ENCODE measurements at places on chromosomes 1 and 21.

- DNase-seq: no peak
Measured at GRCh38 chr1:239893127-239893731, 198.5 kb upstream of the FMN2 start.

DNA sequence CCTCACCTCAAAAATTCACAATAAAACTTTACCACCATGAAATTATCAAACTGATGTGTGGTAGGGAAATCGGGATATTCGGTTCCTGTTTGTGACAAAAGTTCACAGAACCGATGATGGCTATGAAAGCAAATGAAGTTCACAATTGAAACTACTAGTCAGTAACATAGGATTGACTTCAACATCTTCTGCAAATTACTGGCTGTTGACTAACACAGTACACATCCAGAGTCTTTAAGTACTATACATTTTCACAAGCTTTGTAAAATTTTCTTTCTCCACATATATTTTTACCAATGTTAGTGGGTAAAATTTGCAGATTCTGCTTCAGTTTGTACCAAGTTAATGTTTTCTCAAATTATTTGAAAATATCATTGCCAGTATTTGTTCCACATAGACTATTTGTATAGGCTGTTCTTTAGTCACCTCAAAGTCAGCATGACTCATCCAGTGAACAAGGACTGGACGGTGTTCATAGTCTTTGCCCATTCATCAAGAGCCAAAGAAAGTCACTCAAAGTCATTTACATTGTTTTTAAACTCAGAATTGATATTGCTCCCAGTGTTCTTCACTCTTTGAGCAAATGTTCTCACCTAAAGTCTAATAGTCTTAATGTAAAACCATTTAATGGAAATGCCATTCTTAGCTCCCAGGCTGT, 213.4 kb downstream of the USP25 start:
- no peak for DNase-seq

DNA sequence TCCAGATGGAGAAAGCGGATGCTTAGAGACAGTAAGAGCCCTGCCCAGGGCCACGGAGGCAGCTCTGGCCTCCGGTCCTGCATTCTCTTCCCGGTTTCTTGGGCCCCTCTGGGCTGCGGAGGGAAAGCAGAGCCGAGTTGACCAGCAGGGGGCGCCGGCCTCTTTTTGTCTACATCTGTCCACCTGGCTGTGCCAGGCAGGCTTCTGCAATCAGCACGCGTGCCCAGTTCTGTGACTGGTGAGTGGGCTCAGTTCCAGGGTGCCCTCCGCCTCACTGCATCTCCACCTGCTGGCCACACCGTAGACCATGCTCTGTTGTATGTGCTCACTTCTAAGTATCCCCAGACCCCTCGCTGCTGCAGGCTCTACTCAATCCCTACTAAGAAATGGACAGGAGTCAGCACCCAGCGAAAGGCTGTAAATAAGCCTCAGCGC, 6.7 kb upstream of the HUNK start:
- DNase-seq: peak; percentile 87

DNA sequence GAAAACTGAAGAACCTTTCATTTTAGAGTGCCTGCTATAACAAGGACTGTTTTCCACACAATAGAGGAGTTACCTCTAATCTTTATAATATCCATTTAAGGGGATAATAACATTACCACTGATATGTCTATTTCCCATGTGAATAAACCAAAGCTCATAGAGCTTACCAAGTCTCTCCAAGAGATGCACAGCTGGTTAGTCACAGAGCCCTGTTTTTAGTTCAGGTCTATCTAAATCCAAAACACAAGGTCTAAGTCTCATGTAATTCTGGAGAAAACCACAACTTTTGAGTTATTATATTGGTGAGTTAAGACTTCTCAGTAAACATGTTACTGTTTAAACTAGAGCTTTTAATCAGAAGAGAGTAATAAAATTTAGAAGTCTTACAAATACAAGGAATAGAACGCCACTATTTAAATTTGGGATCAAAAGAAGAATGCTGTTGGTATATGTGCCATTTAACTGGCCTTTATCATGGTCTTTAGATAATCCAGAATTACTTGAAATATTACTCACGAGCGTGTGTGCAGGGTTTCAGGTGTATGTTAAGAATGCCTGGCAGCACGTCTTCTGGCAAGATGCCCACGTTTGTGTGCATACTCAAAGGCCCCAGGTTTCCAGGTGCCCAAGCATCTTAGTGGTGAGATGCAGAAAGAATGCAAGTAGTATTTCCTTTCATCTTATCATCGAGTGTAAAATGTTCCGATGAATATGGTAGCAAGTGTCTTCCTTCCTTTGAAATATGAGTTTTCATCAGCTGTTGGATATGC, 190.6 kb downstream of the FMN2 start:
- DNase-seq: no peak

GRCh38 chr21:42929969-42930368, 4.5 kb upstream of the ERVH48-1 start:
- DNase-seq: peak; percentile 93

DNA sequence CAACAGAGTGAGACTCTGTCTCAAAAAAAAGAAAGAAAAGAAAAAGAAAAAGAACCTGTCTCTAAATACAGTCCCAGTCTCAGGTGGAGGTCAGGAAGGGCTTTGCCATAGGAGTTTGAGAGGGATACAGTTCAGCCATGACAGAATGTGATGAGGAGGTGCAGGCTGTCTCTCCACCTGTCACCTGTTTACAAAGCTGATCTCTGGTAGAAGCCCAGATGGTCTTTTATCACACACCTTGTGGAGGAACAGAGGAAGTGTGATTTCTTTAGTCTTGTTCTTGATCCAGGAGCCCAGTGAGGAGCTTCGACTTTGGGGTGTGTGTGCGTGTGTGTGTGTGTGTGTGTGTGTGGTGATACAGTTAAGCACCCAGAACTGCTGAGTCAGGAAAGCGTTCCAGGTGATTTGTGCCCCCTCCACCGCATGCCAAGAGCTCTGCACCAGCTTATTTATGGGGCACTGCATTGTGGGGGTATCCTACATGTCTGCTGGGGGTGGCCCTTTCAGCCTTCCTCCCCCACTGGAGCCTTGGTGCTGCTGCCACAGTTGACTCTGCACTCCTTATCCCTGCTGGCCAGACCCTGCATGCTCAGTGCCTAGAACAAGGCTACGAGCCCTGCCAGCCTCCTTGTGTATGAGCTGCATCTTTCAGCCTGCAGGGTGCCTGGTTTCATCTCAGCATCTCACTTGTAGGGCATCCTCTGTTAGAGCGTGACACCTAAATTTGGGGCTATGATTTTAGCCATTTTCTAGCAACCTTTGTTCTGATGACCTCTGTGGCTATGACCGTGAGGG, 19.3 kb downstream of the DOP1B start:
- no peak for DNase-seq

- DNase-seq: peak; percentile 68
Measured at GRCh38 chr1:58251430-58252073, 295.0 kb downstream of the OMA1 start.

DNA sequence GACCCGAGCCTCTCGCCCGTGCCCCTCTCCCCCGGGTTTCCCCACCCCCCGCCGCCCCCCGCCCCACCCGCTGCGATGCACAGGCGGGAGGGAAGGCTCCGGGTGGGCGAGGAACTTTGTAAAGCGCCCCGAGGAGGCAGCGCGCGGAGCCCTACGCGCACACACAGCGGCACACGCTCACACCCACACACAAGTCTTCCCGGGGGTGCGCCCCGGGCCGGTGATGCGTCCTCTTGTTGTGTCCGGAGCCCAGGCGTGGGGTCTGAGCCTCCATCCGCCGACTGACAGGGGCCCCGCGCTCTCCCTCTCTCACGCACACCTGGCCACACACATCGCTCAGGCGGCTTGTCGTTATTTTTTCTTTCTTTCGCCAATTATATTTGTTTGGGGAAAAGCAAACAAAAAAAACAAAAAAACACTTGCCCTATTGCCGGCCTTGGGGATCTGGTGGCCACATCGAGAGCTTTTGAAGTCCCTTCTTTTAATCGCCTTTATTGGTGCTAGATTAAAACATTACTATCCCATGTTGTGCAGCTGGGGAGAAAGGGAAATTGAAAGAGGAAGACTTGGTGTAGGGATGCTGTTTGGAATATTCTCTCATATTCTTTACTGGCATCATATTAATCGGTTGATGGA, 770 bp downstream of the NTNG1 start:
- DNase-seq: peak; percentile 50

GRCh38 chr1:102578804-102579203, 529.5 kb downstream of the COL11A1 start:
- DNase-seq: no peak

GRCh38 chr1:36328713-36329112, 5.3 kb upstream of the EVA1B start:
- no peak for DNase-seq

- DNase-seq: no peak
Measured at GRCh38 chr1:212689758-212690529, 9.7 kb downstream of the BATF3 start.

DNA sequence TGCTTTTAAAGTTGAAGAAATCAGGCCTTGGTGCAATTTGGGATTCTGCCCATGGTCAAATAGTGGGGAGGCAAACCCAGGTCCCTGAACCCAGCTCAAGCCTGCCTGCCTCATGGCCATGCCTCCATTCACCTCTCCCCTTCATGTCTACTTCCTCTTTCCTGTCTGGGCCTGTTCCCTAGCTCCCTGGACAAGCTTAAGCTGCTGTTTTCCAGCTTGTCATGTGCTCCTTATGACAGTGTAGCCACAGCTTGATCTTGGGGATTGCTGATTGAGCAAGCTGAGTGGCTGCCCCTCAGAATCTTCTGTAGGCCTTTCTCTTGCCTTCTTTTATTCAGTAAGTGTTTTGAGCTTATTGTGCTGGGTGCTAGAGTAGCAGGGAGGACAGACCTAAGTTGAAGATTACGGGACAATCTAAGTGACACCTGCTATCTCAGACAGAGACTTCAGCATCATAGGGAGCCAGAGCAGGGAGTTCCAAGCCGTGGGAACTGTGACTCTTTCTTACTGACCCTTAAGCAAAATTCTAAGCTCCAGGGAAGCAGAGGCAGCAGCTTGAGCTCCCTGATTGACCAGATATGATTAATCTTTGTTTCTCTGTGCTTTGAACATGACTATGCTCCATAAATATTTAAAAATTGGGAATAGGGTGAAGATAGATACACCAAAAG, 520 bp upstream of the MR1 start:
- no peak for DNase-seq

GRCh38 chr1:101364370-101365120, 127.7 kb downstream of the S1PR1 start:
- DNase-seq: no peak

DNA sequence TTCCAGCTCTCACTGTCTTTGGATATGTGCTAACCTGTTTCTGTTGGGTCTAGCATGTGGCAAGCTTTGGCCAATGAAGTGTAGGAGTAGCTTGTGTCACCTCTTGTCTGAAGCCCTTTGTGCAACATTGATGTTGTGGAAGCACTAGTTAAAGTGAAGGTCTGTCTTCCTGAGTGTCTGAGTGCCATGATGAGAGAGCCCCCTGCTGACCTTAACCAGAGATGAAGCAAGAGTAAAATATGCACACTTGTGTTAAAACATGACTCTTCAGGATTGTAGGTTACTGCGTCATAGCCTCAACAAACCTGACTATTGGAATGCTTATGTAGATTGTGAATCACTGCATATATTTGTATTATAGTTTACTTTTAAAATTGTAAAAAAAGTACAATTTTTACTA, 103.7 kb downstream of the NCAM2 start:
- peak; percentile 79 for DNase-seq

DNA sequence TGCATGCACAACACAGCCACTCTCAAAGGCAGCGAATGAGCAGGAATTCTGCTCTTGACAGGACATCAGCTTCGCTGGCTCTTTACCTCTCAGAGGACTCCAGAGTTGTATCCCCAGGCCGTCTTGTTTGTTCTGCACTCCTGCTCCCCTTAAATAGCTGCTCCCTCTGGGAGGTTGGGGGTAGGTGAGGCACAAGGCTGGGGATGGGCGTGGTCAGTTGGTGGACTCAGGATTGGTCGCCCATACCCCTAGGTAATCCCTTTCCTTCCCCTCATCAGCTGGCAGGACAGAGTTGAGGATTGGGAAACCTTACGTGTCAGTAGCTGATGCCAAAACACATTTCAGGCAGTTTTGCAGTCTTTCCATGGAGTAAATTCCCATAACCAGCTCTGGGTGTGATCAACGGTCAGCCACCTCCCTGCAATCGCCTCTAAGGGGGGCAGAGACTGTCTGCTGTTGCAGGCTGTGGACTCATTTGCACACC, at the start of gene PLA2G2A:
Gene PLA2G2A, minus strand, starts transcription at position 125 of the 484 bp plus-strand sequence. CDS start 845 bp downstream, outside the sequence.
- no peak for DNase-seq

GRCh38 chr1:159849626-159850366, 12.7 kb downstream of the VSIG8 start:
- DNase-seq: no peak

GRCh38 chr1:112971006-112971405, 15.0 kb upstream of the SLC16A1 start:
- no peak for DNase-seq

GRCh38 chr21:33687634-33688033, 45.3 kb downstream of the ITSN1 start:
- no peak for DNase-seq
